GM03348 (cell line): ENCODE measurements at places on chromosomes 6 and 20.

GRCh38 chr20:21521596-21522480 is 8.0 kb upstream of the NKX2-2 start:
- no peak for DNase-seq

- DNase-seq, result peak; percentile 94
These were observed 7.1 kb downstream of the HSPA1B start for GRCh38 chr6:31834367-31835250.

GRCh38 chr20:37364013-37364926 is 18.3 kb downstream of the SRC start:
- DNase-seq, result no peak

DNA sequence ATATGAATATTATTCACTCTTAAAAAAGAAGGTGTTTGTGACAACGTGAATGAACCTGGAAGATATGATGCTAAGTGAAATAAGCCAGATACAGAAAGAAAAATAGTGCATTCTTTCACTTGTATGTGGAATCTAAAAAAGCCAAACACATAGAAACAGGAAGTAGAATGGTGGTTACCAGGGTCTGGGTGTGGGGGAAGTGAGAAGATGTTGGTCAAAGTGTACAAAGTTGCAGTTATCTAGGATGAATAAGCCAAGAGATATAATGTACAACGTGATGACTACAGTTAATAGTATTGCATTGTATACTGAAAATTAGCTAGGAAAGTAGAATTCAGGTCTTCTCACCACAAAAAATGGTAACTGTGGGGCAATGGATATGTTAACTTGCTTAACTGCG is 151.1 kb upstream of the HCRTR2 start:
- DNase-seq, result no peak

DNA sequence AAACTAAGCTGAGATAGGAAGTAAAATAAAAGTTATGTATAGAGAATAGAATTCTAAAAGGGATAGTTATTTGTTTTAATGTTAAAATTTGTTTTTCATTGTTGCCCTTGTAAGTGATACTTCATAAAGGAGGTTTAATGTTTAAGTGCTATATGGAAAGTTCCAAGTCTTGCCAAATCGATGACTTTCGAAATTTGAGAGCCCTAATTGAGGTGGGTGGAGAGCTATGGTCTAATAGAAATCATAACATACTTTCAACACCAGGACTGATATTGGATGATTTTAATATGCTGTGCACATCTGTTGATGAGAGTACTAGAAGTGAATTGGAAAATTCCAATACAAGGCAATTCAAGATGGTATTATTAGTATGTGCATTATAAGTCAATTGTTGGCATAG is 64.6 kb downstream of the RNF144B start:
- no peak for DNase-seq

GRCh38 chr20:23121751-23122320 is 35.7 kb upstream of the CD93 start:
- DNase-seq, result no peak

GRCh38 chr20:57030611-57031600 is 235.5 kb downstream of the BMP7 start:
- no peak for DNase-seq

DNA sequence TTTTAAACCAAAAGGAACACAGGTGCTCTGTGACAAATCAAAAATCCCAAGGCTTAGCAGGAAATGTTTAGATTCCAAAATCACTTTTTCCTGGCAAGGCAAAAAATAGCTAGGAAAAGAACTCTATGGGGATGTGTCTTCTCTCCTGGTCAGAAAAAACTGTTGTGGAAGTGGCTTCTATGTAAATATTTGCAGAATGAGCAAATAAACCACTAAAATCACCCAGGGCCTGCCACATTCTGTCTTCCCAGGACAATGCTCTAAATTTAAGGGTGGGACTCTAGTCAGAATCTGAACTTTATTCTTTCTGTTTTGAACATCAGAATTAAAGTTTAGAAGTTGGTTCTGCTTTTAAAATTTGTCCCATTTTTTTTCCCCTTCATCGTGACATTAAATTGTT is 29.3 kb downstream of the GCM1 start:
- peak; percentile 48 for DNase-seq

- DNase-seq, result no peak
These were observed 34.8 kb upstream of the KIF25 start for GRCh38 chr6:167962711-167963110.

GRCh38 chr6:69063401-69063800 is 428.3 kb downstream of the ADGRB3 start:
- DNase-seq, result no peak

- DNase-seq, result no peak
These were observed 318.8 kb downstream of the ZFAND3 start for GRCh38 chr6:38138374-38138773.

DNA sequence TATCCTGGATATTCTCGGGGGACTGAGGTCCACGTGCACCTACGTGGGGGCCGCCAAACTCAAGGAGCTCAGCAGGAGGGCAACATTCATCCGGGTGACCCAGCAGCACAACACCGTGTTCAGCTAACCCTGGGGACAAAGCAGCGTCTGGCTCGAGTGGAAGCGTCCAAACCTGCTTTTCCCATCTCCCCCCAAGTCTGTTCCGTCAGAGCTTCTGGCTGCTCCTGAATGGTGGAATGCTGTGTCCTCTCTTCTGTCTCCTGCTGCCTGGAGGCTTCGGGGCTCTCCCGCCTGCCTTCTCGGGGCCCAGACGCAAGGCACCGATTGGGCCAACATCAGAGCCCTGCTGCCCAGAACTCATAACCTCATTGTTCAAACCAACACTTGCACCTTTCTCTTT is 56.7 kb downstream of the GMPR start:
- no peak for DNase-seq

GRCh38 chr6:119844387-119844786 is 494.8 kb upstream of the MAN1A1 start:
- DNase-seq, result no peak

DNA sequence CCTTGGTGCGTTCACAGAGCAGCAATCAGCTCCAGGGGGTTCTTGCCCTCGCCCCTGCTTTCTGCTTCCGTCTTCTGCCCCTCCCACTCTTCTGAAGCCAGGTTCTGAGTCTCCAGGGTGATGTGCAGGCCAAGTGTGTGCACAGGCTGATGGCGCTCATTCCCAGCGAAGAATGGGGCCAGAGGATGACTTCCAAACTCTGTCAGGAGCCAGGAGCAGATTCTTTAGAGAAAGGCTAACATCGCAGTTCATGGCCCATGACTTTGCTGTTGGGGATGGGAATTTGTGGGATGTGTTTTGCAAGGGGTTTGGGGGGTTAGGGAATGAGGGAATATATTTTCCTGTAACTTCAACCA is 56.1 kb upstream of the CCN6 start:
- DNase-seq, result no peak

DNA sequence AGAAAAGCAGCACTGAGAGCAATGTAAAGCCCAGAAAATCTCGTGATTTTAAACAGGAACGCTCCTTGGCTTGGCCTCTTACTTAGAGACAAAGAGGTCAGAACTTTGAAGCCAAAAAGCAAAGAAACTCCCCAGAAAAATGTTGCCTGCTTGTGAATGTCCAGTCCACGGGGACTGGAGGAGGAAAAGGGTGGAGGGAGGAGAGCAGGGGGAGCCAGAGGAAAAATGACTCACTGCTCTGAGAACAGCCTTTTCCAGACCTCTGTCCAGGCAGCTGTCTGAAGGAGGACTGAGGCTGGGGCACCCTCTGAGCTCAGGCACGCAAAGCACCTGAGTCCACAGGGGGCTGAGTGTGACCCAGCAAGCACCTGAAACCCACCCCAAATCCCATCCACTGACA is 64.7 kb downstream of the TRAM2 start:
- peak; percentile 90 for DNase-seq

- DNase-seq, result no peak
These were observed 11.7 kb upstream of the SIRPG start for GRCh38 chr20:1669304-1669703.

DNA sequence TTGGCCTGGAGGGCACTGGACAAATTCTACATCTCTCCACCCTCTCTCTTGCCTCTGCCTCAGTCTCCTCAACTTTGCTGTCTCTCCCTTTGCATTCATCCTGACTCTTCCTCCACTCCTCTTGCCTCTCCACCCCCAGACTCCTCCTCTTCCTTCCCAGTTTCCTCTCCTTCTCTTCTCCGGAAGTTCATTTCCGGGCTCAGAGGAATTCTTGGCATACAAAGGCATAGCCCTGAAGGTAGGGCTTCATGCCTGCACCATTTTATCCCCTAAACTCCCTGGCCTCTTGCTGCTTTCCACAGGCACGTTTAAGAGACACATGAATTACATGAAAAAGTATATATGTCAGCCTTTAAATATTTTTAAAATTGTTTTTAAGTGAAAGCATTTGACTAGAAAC is 10.6 kb downstream of the BFSP1 start:
- DNase-seq, result no peak

- DNase-seq, result no peak
These were observed 21.8 kb upstream of the GMPR start for GRCh38 chr6:16216501-16217155.

DNA sequence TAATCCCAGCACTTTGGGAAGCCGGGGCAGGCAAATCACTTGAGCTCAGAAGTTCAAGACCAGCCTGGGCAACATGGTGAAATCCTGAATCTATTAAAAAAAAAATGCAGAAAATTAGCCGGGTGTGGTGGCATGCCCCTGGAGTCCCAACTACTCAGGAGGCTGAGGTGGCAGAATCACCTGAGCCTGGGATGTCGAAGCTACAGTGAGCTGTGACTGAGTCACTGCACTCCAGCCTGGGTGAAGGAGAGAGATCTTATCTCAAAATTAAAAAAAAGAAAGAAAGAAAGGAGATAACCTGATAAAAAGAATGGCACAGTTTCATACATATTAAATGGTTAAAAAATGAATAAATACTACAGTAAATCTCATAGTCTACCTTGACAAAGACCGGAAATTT is 123.6 kb upstream of the TNFAIP3 start:
- DNase-seq, result no peak

GRCh38 chr6:136067731-136068341 is 182.3 kb downstream of the MTFR2 start:
- peak; percentile 14 for DNase-seq

DNA sequence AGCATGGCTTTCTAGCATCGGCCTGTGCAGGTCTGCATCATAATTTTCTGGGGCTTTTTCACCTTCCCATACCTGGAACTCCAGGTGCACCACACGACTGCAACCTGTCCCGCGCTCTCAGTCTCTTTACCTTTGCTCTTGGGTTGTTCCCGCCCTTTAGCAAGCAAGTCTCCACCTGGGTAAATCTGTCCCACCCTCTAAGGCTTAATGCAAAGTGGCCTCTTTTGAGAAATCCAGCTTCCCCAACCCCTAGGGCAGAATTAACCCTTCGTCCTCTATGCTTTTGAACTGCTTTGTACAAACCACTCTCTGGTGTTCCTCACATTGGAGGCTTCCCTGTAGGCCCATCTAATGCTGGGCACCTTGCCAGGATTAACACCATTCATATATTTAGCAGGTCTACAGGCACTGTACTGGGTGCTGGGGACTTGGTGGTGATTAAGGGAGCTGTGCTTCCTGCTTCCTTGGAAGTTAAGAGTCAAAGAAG is 2.8 kb downstream of the ITPR3 start:
- no peak for DNase-seq

DNA sequence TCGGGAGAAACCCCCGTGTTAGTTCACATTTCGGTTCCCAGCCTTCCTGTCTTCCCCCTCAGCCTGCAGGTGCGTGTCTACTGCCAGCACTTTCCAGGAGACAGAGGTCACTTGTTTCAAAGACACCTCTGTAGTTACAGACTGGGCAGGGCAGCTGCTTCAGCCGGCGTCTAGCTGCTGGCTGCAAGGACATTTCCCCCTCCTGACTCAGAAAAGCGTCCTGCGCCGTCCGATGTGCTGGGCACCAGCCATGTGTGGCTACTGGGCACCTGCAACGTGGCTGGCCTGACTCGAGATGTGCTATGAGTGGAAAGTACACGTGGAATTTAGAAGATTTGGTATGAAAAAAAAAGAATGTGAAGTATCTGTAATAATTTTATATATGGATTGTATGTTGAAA is 37.6 kb downstream of the RRBP1 start:
- DNase-seq, result no peak

- peak; percentile 50 for DNase-seq
These were observed 402 bp downstream of the OSBPL2 start for GRCh38 chr20:62238569-62239277.

- DNase-seq, result no peak
These were observed 152.5 kb downstream of the MRPL14 start for GRCh38 chr6:43974643-43975230.

DNA sequence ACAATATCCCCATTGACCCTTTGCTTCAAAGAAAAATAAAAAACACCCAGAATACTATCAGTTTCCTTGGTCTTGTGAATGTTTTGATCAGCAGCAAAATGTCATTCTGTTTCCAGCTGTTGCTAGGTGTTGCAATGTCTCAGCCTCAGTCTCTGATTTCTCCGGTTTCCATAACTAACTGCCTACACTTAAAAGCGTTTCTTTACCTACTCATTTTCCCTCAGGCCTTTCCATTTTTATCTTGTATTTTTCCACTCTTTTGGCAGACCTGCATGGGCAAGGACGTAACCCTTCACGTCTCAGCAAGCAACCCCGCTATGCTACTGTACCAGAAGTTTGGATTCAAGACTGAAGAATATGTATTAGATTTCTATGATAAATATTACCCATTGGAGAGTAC is 49.4 kb downstream of the KAT14 start:
- no peak for DNase-seq

GRCh38 chr20:54355631-54356280 is 119.6 kb upstream of the DOK5 start:
- DNase-seq, result no peak

DNA sequence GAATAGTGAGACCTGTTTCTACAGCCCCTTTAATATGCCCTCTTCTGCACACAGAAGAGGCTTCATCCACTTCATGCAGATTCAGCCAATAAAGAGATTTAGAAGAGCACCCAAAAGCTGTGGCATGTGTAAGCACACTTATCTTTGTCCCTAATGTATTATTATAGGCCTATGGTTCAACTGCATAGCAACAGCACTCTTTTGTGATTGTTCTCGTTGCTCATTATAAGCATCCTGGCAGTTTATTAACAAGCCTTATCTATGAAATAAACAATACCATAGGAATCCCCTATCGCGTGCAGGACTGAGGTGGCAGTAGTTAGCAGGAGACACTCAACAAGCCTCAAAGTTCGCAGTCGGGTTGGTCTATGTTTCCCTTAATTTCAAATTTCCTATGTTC is 138.5 kb upstream of the BEND6 start:
- DNase-seq, result no peak

GRCh38 chr20:14709439-14709838 is 372.0 kb upstream of the FLRT3 start:
- no peak for DNase-seq

GRCh38 chr6:47306887-47307286 is 2.8 kb downstream of the TNFRSF21 start:
- no peak for DNase-seq

- DNase-seq, result no peak
These were observed 375.9 kb upstream of the TSHZ2 start for GRCh38 chr20:52596256-52596655.

GRCh38 chr6:168515376-168515775 is 74.4 kb downstream of the SMOC2 start:
- no peak for DNase-seq

- no peak for DNase-seq
These were observed 13.9 kb downstream of the GCM1 start for GRCh38 chr6:53134601-53135235.
